Mesothelial cell of epicardium (in vitro differentiated cells): ENCODE measurements at places on chromosomes 7 and 10. TPM values are rescaled to one million over a fixed set of nuclear protein-coding genes. Genes with fewer than 3 reads are reported as not detected.

DNA sequence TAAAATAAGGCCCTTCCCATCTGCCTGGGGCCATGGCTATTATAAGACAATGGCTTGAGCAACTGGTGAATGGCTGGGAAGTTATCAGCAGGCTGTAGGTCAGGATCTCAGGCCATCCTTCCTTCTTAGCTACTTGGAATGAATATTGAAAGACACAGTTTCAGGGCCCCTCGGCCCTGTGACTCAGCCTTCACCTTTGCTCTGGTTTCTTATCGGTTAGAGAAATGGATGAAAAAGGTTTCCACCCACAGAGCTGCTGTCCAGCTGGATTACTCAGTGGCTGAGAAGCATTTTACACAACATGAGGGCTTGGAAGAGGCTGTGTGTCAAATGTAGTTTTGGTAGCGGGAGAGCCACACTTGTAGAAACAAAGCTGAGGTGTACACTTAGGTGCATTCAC, 9.4 kb downstream of the ACSL5 start:
- no peak for DNase-seq

- DNase-seq: no peak
Measured at GRCh38 chr7:69436946-69437345, 161.3 kb upstream of the AUTS2 start.

DNA sequence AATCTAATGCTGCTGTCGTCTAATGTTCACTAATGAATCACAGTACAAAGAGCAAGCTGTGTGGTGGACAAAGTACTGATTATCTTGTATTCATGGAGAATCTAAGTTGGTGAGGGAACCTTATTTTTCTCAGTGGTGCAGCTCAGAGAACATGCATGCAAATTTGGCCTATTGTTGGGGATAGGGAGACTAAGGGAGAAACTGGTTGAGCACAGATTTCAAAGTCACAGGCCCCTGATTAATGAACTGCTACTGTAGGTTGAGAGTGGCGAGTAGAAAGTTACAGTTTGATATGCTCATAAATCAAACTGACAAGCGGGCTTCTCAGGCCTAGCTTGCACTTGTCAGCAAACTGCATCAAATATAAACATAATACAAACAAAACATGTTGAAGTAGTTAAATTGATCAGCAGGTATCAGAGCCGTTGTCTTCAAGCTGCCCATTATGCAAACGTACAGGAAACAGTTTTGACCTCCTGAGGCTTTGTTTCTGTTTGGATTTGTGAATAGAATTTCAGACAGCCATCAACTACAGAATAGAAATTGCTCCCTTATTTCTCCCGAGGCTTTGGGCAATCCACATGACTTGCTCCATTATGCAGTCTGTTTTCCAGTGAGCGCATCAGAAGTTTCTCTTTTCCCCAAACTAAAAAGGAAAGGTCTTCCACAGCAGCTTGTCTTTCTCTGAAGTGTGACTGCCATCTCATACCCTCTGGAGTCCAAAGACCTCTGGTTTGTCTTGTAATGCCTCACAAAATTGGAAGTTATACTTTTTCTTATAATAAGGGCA, 215.8 kb downstream of the FOXP2 start:
- no peak for DNase-seq

- no peak for DNase-seq
Measured at GRCh38 chr7:90244565-90244908, 437 bp upstream of the CFAP69 start.

Gene ZRANB1
- 30.2 to 31.2 TPM (median 30.8 TPM) in 3 replicates for total RNA-seq

DNA sequence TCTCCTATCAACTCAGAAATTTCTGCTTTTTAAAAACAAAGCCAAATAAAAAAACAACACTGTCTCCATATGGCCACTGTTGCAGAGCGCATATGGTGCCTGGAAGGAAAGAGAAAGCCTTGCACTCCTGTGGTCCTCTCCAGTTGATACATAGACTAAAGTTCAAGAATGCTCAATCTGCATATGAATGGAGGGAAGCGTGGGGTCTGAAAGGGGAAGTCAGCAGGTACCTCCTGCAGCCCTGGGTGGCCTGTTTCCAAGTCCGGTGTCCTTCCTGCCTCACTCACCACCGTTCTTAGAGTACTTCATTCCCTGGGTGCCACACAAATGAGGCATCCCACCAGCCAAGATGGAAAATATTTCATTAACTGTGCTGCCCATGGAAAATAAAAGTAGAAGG, 138.3 kb upstream of the PALS2 start:
- no peak for DNase-seq

DNA sequence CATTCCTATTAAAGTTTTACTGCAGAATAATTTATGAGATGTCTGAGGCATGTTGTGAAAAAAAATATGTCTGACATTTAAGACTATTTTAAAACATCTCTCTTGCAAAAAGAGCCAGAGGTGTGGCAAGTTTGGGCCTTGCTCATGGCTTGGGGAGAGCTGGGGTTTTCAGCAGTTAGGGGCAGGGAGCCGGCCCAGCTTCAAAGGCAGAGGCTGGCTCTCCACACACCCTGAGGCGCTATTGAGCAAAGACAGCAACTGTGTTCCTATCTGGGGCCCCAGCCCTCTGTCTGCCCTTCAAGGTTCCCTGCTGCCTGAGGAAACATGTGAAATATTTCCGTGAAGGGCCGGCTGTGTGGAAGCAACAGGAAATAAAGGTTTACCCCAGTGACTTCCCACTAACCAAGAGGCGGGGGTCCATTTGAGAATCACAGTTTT, 94.0 kb downstream of the SORBS1 start:
- DNase-seq: peak; percentile 74
